Activated naive CD8-positive, alpha-beta T cell treated with anti-CD3 and anti-CD28 coated beads for 36 hours (primary cell): ENCODE measurements at places on chromosomes 3 and 15. TPM values are rescaled to one million over a fixed set of nuclear protein-coding genes. Genes with fewer than 3 reads are reported as not detected.

The CRYBG3 gene
- 2.2 TPM for total RNA-seq

The GPR171 gene
- total RNA-seq, result 134 TPM

The KNL1 gene
- total RNA-seq, result 23.8 TPM

The C15orf62 gene
- 0.50 TPM for total RNA-seq

The ARGFX gene
- not detected for total RNA-seq

The RYR3 gene
- not detected for total RNA-seq

The CDHR4 gene
- total RNA-seq, result 0.37 TPM

The STXBP5L gene
- not detected for total RNA-seq

The NT5DC2 gene
- 73.4 TPM for total RNA-seq

The NTRK3 gene
- total RNA-seq, result not detected

The TMEM40 gene
- not detected for total RNA-seq

The CRABP1 gene
- total RNA-seq, result not detected

The LRRC3B gene
- not detected for total RNA-seq

The P2RY1 gene
- 0.74 TPM for total RNA-seq

The CPB1 gene
- total RNA-seq, result not detected

The PLSCR2 gene
- total RNA-seq, result not detected

The RPL15 gene
- 2,473 TPM for total RNA-seq

The CPA3 gene
- total RNA-seq, result not detected

The CYP19A1 gene
- not detected for total RNA-seq

The CLRN1 gene
- total RNA-seq, result not detected

The SLC6A11 gene
- total RNA-seq, result not detected

The SEC11A gene
- total RNA-seq, result 93.5 TPM

The SLC38A3 gene
- total RNA-seq, result 0.18 TPM

The APH1B gene
- 9.4 TPM for total RNA-seq

The TEX55 gene
- not detected for total RNA-seq

The PROK2 gene
- total RNA-seq, result not detected

The BCL2A1 gene
- 91.4 TPM for total RNA-seq

The SERPINI2 gene
- not detected for total RNA-seq
